ENCODE measurements at places on chromosomes 6 and 20.
A peak's percentile ranks its signal among the peaks of the same experiment; 100 is the strongest.

DNA sequence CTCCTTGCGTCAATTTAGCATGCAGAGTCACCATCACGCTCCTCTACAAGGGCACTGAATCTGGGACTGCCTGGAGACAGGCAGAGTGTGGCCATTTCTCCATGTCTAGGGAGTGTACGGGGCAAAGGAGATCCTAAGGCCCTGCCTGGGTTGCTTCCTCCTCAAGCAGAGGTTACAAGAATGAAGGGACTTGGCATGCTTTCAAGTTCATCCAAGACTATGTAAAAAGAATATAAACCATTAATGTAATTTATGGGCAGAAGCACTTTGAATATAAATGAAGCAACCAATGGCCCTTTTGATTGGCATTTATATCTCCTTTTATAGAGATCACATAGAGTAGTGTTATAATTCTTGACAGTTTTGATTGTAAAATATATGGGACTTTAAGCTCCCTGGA, 137.5 kb downstream of the BTBD3 start:
- no peak for DNase-seq

- DNase-seq: no peak
Measured at GRCh38 chr6:100322886-100323285, 141.8 kb downstream of the SIM1 start.

DNA sequence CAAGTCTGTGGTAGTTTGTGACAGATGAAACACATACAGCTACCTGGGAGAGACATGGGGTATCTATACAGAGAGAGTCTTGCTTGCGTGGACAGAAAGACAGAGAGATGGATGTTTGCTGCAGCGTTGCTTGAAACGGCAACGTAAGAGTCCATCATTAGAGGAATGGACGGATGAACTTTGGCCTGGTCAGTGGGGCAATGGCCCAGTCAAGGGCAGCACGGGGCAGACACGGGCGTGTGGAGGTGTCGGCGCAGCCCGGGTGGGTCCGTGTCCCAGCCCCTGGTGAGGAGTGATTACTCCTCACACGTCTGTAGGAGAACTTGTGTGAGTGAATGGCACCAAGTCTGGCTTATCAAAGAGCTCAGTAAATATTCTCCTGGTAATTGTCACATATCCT, 21.9 kb downstream of the DACT2 start:
- no peak for DNase-seq

GRCh38 chr20:31712112-31712553, 10.5 kb downstream of the BCL2L1 start:
- DNase-seq: no peak

GRCh38 chr6:54595844-54596243, 250.7 kb upstream of the FAM83B start:
- DNase-seq: no peak

DNA sequence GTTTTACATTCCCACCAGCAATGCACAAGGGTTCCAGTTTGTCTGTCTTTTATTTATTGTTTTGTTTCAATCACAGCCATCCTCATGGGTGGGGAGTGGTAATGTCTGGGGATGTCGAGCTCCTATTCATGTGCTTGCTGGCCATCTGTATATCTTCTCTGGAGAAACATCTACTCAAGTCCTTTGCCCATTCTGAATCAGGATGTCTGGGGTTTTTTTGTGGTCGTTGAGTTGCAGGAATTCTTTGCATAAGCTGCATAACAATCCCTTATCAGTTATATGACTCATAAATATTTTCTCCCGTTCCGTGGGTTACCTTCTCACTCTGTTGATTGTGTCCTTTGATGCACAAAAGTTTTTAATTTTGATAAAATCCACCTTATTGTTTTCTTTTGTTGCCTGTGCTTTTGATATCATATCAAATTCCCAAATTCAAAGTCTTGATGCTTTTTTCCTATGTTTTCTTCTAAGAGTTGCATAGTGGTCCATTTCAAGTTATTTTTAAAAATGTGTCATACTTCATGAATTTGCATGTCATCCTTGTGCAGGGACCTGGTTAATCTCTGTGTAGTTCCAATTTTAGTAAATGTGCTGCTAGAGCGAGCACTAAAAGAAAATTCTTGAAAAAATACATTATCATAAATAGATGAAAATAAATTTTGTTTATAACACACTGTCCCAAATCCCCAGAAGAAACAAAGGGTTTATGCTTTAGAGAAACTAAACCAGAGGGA, 54.9 kb upstream of the PDE10A start:
- no peak for DNase-seq

GRCh38 chr6:13523826-13524622, 36.6 kb upstream of the GFOD1 start:
- DNase-seq: no peak

- peak; percentile 50 for DNase-seq
Measured at GRCh38 chr20:58179432-58180099, 48.9 kb downstream of the ANKRD60 start.

- DNase-seq: no peak
Measured at GRCh38 chr6:17986656-17987446, 584 bp downstream of the KIF13A start.

GRCh38 chr6:34095136-34095505, 50.8 kb downstream of the GRM4 start:
- DNase-seq: no peak

DNA sequence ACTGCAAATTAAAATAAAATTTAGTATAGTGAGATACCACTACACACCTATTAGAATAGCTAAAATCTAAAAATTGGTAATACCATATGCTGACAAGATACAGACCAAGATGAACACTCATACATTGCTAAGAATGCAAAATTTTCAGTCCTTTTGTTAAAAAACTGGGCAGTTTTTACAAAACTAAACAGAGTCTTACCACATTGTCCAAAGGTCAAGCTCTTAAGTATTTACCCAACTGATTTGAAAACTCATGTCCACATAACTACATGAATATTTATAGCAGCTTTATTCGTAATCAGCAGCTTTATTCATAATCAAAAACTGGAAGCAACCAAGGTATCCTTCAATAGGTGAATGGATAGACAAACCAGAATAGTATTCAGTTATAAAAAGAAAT, 10.0 kb downstream of the POLR3F start:
- no peak for DNase-seq

DNA sequence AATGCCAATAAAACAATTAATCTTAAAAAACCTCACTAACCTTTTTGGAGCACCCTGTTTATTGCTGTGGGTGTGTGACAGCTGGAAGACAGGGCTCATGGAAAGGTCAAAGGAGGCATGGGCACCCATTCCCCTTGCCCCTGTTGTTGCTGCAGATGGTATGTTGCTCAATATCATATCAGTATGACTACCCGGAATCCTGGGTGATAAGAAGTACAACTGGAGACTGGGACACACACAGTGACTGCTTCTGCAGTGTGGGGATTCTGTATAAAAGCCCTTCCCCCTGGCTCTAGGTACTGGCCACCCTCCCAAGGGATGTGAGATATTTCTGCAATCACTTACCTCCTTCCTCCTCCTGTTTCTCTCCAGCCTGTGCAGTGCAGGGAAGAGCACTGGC, 47.3 kb upstream of the IL20RA start:
- DNase-seq: no peak

DNA sequence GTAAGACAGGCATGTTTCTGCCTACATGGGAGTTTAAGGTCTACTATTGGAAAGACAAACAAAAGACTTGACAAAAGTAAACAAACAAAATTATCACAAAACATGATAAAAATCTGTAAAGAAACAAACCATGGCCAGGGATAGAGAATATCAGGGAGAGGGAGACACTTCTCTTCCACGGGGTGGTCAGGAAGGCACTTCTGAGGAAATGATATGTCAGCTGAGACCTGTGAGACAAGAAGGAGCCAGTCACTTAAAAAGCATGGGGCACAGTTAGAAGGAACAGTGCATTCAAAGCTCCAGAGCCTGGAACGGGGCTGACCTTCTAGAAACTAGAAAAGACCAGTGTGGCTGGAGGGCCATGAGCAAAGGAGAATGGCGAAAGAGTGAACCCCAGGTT, 35.1 kb upstream of the SLC16A10 start:
- no peak for DNase-seq

DNA sequence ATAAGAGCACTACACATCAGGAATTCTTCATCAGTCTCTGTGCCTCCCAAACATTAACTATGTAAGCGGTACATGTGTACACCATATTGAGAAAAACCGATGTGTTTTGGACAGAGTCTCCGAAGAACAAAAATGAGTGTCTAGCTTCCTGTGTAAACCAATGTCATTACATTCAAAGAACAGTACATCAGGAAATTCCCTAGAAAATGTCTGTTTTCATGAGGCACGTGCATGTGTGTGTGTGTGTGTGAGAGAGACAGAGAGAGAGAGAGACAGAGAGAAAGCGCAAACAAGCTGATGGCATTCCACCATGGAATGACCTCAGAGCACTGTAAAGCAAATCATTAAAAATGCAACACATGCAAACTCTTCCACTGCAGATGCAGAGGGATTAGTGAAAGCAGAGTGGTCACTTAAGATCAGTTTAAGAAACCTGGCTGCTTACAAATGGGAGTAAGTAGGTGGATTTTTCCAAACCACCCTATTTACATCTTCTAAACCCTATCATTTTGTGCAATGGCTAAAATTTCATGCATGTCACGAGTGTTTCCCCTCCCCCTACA, 133.9 kb downstream of the HIVEP2 start:
- no peak for DNase-seq

- no peak for DNase-seq
Measured at GRCh38 chr6:127860723-127861122, 40.1 kb downstream of the THEMIS start.

DNA sequence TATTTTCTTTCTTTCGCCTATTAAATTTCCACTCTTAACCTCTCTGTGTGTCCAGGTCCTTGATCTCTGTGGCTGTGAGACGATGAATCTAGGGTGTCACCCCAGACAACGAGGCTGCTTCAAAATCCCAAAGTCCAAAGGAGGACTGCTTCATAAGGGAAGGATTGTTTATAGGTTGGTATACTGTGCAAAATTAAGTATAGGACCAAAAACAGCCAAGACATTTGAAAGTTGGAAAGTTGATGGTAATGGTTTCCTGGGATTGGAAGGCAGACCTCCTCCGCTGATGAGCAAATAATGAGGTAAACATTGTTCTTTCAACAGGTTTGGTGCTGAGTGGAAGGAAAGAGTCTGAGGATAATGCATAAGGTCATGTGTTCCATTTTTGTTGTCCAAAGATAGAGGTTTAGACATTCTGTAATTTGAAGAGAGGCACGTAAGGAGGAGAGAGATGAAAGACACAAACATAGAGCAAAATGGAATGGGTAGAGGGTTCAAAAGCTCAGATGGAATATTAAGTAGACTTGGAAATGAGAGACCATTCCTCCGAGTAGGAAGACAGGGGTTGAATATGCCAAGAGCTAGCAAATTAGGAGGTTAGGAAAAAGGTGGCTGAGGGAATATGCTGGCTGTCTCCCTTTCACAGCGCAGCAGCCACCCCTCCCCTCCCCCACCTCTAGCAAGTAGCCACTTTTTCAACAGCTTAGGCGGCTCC, 24.8 kb downstream of the ZNF311 start:
- no peak for DNase-seq

DNA sequence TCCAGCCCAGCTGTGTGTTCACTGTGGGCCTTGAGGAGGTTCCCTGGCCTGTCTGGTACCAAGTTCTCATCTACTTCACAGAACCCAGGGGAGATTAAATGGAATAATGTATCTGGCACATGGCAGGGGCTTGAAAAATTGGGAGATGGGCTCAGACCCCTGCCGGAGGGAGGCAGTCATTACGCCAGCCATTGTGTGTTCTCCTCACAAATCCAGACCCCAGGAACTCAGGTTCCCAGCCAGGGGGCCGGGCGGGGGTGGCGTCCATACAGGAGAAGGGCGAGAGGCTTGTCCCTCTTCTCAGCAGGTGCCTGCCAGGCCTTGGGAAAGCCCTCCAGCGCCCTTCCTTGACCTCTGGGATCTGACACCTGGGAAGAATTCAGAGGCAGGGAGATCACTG, 8.1 kb downstream of the NOL4L start:
- DNase-seq: no peak

GRCh38 chr6:31592396-31592771, 422 bp downstream of the NCR3 start:
- DNase-seq: no peak

DNA sequence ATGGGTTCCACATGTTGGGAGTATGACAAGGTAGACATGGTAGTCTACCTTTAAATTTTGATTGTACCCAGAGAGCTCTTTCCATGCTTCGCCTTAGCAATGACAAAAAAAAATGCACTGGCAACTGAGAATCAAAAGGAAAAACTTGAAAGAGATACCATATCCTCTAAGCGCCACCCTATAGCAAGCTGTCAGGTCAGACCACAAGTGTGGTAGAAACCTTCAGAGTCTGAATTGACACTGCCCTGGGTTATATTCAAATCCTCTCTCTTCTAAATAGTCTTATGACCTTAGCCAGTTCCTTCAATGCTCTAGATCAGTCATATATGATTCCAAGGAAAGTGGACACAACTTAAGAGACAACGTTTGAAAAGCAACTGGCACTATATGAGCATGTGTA, 45.6 kb upstream of the SMLR1 start:
- DNase-seq: no peak

GRCh38 chr6:49979584-49979983, 10.2 kb upstream of the DEFB113 start:
- DNase-seq: no peak

- no peak for DNase-seq
Measured at GRCh38 chr6:9540534-9541126, 874.2 kb downstream of the TFAP2A start.

DNA sequence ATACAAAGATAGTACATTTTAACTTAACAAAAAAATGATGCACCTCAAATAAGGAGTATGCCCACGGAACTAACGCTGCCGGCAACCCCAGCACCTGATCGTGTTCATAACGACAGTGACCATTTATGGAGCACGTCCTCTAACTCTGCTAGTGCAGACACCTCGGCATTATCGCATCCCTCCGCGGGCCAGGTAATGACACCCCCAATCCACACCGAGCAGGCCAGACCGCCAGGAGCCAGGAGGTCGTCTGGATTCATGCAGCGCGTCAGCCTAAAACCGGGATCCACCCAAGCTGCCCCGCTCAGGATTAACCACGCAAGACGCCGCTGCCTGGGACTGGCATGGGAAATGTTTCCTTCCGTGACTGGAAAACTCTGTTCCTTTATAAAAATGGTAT, 34.1 kb downstream of the DACT2 start:
- DNase-seq: no peak

DNA sequence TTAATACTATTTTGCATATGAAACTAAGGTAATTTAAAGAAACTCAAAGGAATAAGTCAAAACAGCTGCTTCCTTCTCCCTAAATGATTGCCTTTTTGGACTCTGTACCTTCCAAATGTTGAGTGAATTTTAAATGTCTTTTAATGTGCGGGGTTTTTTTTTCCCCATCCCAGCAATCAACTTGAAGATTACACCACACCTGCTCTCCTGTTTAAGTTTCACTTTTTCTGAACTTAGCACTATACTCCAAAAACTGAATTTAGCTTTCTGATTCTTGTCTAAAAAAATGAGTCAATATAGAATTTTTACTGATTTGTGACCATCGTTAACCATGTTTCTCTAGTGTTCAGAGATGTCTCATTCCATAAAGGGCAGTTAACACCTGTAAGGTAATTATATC, 220.8 kb upstream of the THEMIS start:
- no peak for DNase-seq

GRCh38 chr6:74574794-74575193, 631.1 kb downstream of the COL12A1 start:
- DNase-seq: no peak
